ENCODE measurements at places on chromosomes 2 and 18.

GRCh38 chr2:120917886-120918285 is 182.2 kb downstream of the GLI2 start:
- peak; percentile 76 for DNase-seq

DNA sequence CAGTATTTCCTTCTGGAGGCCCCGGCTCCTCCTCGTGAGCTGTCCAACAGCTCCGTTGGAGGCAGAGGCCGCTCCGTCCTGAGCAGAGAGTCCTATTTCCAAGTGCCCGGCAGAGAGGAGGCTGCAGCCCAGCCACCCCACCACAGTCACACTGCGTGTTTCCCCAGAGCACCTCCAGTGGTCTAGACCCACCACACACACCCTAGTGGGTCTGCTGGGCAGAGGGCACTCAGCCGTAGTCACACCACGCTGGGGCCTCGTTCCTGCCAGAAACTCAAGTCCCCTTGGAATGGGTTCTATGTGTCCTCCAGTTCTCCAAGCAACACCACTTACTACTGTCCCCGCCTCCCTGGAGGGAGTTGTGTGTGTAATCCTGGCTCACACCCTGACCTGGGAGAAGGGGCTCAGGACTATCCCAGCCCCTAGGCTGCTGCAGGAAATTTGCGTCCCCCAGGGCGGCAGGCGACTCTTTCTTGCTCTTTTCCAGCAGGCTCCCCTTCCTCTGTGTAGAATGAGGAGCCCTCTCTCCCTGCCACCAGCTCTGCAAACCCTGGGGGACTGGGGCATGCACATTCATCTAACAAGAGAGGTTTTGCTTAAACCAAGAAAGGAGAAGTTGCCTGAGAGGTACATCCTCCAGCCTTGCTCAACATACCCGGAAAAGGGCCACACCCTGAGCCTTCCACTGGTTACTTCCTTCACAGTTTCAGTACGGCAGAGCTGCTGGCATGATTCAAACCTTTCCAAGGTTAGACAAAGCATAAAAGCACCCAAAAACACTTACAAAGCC is 114.1 kb downstream of the NDUFA10 start:
- no peak for DNase-seq

DNA sequence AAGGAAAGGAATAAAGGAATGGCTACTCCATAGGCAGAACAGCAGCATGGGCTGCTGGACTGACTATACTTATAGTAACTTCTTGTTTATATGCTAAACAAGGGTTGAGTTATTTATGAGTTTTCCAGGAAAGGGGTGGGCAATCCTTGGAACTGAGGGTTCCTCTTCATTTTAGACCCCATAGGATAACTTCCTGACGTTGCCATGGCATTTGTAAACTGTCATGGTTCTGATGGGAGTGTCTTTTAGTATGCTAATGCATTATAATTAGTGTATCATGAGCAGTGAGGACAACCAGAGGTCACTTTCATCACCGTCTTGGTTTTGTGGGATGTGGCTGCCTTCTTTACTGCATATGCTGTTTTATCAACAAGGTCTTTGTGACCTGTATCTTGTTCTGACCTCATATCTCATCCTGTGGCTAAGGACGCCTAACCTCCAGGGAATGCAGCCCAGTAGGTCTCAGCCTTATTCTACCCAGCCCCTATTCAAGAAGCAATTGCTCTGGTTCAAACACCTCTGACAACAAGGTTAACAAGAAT is 98.6 kb upstream of the CABLES1 start:
- DNase-seq: no peak

DNA sequence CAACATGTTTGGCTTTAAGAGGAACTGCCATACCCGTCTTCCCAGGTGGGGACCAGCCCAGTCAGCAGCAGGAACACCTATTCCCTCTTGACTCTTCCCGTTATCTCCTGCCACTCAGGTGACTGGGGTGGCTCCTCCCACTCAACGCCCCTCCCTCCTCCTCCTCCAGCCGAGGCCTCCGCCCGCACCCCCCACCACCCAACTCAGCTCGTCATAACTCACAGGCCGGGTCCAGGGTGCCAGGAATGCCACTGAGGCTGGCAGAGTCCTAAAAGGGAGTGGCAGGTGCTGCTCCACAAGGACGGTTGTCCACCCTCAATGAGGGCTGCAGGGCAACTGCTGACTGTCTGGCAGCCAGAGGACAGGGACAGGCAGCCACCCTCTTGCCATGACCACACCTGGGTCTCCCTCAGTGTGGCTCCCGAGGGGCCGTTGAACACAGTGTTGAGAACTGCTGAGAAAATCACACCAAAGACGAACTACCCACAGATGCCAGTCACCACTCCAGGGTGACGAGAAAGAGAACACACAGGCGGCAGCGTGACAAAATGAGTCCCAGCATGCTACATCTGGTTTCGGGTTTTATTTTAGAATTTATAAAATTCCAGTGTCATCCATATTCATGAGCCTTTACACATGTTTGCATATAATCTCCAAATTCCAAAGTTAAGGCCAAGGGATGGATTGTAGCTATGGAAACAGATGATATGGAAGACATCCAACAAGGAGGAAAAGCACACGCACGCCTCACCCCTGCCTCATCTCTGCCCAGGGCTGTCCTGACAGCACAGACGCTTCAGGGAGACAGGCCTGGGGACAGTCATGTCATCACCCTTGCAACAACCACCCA is 38.5 kb downstream of the ANO7 start:
- peak; percentile 31 for DNase-seq

GRCh38 chr2:879540-879939 is 71.1 kb upstream of the SNTG2 start:
- DNase-seq: no peak

GRCh38 chr2:191015239-191015638 is 1.3 kb upstream of the STAT1 start:
- DNase-seq: no peak

DNA sequence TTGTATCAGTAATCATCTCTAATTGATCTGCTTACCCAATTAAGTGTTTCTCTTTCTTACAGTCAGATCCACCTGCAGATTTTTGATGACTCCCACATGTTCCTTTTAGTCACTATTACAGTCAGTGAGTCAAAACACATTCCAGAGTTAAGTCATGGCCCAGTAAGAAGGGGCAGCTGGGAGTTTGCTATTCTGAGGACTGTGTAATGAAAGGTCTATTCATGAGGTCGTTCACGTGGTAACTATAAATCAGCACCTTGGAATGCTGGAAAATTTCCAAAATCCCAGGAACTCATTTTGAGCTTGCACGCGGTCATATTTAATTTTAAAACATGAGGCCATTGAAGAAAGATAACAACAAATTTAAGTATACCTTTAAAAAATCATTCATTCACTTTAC is 252.5 kb downstream of the XIRP2 start:
- DNase-seq: peak; percentile 98

DNA sequence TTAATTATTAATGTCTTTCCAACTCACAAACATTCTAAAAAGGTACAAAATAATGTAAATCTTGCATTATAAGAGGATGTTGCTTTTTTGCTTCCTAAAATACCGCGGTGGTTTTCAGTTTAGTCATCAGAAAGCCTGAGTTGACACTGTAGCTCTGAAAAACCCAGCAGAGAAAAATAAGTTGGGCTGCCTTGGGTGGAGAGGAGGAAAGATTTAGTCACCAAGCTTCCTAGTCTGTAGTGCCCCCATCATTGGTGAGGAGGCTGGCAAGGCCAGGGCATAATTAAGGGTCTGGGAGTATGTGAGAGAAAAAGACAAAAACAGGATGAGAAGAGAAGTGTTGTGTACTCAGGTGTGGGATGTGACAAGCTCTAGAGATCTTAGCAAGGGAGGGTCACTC is 5.7 kb downstream of the PTPRM start:
- peak; percentile 36 for DNase-seq

Measured in fibroblast of upper back skin (primary cell).